ENCODE measurements at places on chromosomes 7 and 10.

DNA sequence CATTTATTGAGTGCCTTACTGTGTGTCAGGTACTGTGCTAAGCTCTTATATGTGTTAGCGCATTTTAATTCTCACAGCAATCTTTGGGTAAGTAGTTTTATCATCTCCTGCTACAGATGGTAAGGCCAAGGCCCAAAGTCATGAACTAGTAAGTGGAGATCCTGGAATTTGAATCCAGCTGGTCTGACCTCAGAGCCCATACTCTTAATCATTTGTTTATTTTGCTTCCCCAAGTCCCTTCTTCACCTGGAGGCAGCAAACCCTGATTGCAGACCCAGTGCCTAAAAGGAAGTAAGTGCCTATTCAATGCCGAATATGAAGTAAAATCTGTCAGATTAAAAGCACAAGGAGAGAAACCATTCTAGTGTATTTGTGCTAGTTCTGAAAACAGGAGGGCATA is 182.9 kb upstream of the TCF7L2 start:
- DNase-seq, result no peak

GRCh38 chr7:91266689-91267090 is 2.5 kb downstream of the FZD1 start:
- DNase-seq, result no peak

- no peak for DNase-seq
Observed at GRCh38 chr10:23157239-23157681, 34.9 kb upstream of the PTF1A start.

- no peak for DNase-seq
Observed at GRCh38 chr7:54722502-54722901, 36.5 kb downstream of the SEC61G start.

- no peak for DNase-seq
Observed at GRCh38 chr7:26438078-26438477, 146.4 kb downstream of the SNX10 start.

DNA sequence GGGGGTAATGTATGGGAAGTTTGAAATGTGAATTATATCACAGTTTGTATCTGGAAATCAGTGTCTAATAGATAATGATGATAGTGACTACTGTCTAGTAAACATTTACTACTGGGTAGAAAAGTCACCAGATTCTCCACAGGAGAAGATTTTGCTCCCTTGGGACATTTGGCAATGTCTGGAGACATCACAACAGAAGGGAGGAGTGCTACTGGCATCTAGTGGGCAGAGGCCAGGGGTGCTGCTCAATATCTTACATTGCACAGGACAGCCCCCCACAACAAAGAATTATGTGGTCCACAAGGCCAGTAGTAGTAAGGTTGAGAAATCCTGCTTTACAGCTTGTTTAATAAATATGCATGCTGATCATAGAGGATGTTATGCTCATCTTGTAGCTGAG is 92.3 kb upstream of the PRPS1L1 start:
- DNase-seq, result no peak

DNA sequence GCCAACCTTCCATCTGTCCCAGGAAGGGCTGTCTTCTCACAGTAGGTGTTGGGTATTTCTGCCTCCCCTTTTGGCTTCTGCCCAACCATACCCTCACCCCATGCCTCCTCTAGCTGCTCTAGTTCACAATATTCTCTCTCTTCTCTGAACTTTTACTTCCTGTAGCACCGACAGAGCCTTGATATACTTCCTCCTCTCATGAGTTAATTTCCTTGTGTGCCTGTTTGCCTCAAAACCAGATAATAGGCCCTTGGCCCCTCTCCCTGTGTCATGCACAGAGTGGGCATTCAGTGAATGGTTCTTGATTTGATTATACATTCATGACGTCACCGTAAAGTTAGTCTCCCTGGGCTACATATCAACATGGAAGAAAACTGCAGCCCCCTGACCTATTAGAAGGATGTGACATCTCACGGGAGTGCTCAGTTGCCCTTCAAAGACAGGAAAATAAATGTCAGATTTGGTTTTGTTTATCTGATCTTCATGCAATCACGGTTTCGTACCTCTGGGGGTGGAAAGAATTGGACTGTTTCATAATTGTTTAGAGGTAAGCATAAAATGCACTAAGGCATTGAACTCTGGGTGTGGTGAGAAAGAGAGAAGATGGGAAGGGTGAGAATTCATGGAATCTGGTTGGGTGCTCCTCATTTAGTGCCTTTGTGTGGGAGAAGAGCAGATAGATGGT is 127.7 kb downstream of the ITIH5 start:
- no peak for DNase-seq

- no peak for DNase-seq
Observed at GRCh38 chr10:109931163-109931562, 7.9 kb upstream of the XPNPEP1 start.

GRCh38 chr10:131870831-131871672 is 29.8 kb upstream of the PPP2R2D start:
- DNase-seq, result no peak

All from BJ (cell line).